Psoas muscle (tissue), 8 donors: ENCODE measurements at places on chromosomes 16 and 17. TPM values are rescaled to one million over a fixed set of nuclear protein-coding genes. Genes with fewer than 3 reads are reported as not detected.

- H3K27me3 ChIP-seq: no peaks in the 10 kb centered on the region
- H3K4me1 ChIP-seq: peaks cover 11% of the 10 kb centered on the region
These were observed 3.7 kb downstream of the PEMT start for GRCh38 chr17:17587614-17588337.

DNA sequence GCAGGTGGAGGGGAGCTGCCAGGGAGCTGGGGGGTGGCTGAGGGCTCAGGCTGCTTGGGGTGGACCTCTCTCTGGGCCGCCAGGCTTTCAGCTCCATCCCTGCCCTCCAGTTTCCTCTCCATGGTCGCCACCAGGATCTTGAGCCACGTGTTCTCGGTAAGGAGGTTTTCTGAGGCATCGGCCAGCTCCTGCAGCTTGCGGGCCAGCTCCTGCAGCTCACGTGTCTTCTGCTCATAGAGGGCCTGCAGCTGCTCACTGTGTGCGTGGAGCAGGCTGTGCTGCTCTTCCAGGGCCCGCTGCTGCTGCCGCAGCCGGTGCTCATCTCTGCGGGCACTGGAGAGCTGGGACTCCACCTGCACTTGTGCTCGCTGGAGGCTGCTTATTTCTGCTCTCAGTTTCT lies 11.0 kb downstream of the SNN start:
- no peaks in the 10 kb centered on the region for H3K27me3 ChIP-seq
- DNase-seq: no peak
- no peak overlapping the region for H3K4me3 ChIP-seq
- peaks cover 56% of the 10 kb centered on the region for H3K36me3 ChIP-seq
- H3K4me1 ChIP-seq: peaks cover 94% of the 10 kb centered on the region

GRCh38 chr17:61410141-61411010 lies 10.7 kb downstream of the TBX2 start:
- peaks cover 21% of the 10 kb centered on the region for H3K4me1 ChIP-seq
- peak overlapping the region; percentile 72 for H3K4me3 ChIP-seq
- DNase-seq: peak; percentile 79
- no peaks in the 10 kb centered on the region for H3K36me3 ChIP-seq
- H3K27me3 ChIP-seq: peaks cover 34% of the 10 kb centered on the region
- H3K27ac ChIP-seq: peak overlapping the region; percentile 71

GRCh38 chr16:81696166-81696960 lies 82.7 kb upstream of the PLCG2 start:
- no peak overlapping the region for H3K4me3 ChIP-seq
- H3K4me1 ChIP-seq: no peaks in the 10 kb centered on the region
- no peaks in the 10 kb centered on the region for H3K27me3 ChIP-seq
- DNase-seq: no peak
- H3K36me3 ChIP-seq: peaks cover 17% of the 10 kb centered on the region
- no peak overlapping the region for H3K27ac ChIP-seq

GRCh38 chr17:12768255-12768654 lies 21.0 kb upstream of the ARHGAP44 start:
- H3K4me1 ChIP-seq: no peaks in the 10 kb centered on the region
- DNase-seq: no peak
- H3K36me3 ChIP-seq: no peaks in the 10 kb centered on the region
- H3K27ac ChIP-seq: no peak overlapping the region
- H3K4me3 ChIP-seq: no peak overlapping the region
- H3K27me3 ChIP-seq: peaks cover 3% of the 10 kb centered on the region

KRTAP4-9 gene
- polyA plus RNA-seq: not detected
